ENCODE measurements at places on chromosomes 11 and 22. TPM values are rescaled to one million over a fixed set of nuclear protein-coding genes. Genes with fewer than 3 reads are reported as not detected.

- H3K36me3 ChIP-seq: peaks cover 9% of the 10 kb centered on the region
- no peak overlapping the region for H3K27ac ChIP-seq
- H3K27me3 ChIP-seq: no peaks in the 10 kb centered on the region
These were observed 4.0 kb downstream of the NPAT start for GRCh38 chr11:108218455-108218854.

OR51L1 gene
- not detected for total RNA-seq

IGLL5 gene
- not detected for total RNA-seq

GRCh38 chr11:17721242-17721999 lies 2.0 kb downstream of the MYOD1 start:
- no peaks in the 10 kb centered on the region for H3K36me3 ChIP-seq
- no peak overlapping the region for H3K4me3 ChIP-seq
- no peak for DNase-seq
- H3K4me1 ChIP-seq: peaks cover 2% of the 10 kb centered on the region
- no peak overlapping the region for H3K27ac ChIP-seq

DNA sequence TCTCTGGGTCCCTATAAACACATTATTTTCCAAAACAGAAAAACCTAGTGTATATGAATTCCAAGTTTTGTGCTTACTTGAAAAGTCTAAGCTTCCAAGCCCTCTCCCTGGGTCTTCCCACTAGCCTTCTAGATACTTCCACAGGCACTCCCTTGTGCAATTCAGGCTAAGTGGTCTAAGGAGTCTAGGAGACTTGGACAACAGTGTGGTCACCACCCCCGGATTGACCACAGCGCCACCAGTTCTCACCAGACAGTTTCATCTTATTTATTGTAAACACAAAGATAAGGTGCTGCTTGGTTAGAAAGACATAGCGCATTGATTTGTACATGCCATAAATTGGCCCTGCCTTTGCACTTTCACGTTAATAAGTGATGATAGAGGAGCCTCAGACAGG lies 623.9 kb downstream of the OPCML start:
- DNase-seq: no peak
- no peak overlapping the region for H3K27ac ChIP-seq
- no peak overlapping the region for H3K4me3 ChIP-seq
- peaks cover 25% of the 10 kb centered on the region for H3K27me3 ChIP-seq
- peaks cover 4% of the 10 kb centered on the region for H3K4me1 ChIP-seq

DNA sequence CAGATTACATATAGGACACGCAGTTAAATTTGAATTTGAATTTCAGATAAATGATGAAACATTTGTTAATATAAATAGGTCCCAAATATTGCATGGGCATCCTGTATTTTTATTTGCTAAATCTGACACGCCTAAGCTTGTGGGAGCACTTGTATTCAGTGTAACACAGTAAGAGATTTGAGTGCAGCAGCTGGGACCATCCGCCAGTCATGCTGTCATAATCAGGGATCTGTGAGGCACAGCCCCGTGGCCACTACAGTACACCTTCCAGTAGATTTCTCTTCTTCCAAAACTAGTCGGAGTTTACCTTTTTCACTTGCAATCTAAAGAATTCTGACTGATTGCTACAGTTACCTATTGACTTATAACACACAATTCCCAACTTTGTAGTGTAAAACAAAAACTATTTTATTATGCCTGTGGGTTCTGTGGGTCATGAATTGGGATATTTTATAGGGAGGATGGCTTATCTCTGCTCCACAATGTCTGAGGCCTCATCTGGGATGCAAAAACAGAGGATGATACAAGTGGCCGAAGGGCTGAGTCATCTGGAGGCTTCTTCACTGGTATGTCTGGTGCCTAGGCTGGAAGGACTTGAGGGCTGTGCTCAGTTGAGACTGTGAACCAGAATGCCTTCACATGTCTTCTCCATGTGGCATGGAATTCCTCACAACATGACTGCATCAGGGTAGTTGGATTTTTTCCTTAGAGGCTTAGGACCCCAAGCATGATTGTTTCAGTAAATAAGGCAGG lies 74.1 kb downstream of the PRSS23 start:
- peaks cover 3% of the 10 kb centered on the region for H3K4me1 ChIP-seq
- DNase-seq: no peak
- H3K27me3 ChIP-seq: no peaks in the 10 kb centered on the region
- no peak overlapping the region for H3K4me3 ChIP-seq

GRCh38 chr22:30178181-30179126 lies 68.1 kb downstream of the LIF start:
- H3K27me3 ChIP-seq: peaks cover 9% of the 10 kb centered on the region
- DNase-seq: no peak
- no peak overlapping the region for H3K27ac ChIP-seq
- H3K4me1 ChIP-seq: peaks cover 13% of the 10 kb centered on the region
- H3K36me3 ChIP-seq: no peaks in the 10 kb centered on the region
